ENCODE measurements at places on chromosomes 13 and 19.

GRCh38 chr19:45103156-45103507 lies 10.2 kb downstream of the PPP1R37 start:
- no peak for DNase-seq

- DNase-seq = peak; percentile 7
These were observed 4.6 kb downstream of the SPRY2 start for GRCh38 chr13:80336370-80336769.

GRCh38 chr19:16594681-16595091 lies 22.5 kb upstream of the SLC35E1 start:
- DNase-seq = no peak

DNA sequence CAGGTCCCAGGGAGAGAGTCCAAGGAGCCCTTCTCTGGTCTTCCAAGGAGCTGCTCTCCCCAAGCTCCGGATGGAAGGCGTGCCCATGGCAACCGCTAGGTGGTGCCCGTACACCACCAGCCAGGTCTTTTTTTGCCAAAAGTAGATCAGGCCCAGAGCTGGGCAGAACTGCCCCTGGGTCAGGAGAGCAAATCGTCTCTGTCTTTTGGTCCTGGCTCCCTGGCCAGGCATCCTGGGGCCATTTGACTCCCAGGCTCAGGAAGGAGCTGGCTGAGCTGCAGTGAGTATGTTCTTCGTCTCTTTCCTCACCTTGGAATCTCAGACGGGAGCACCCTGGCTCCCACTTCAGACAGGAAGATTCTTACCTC lies 24.6 kb upstream of the BCL3 start:
- DNase-seq = peak; percentile 74

DNA sequence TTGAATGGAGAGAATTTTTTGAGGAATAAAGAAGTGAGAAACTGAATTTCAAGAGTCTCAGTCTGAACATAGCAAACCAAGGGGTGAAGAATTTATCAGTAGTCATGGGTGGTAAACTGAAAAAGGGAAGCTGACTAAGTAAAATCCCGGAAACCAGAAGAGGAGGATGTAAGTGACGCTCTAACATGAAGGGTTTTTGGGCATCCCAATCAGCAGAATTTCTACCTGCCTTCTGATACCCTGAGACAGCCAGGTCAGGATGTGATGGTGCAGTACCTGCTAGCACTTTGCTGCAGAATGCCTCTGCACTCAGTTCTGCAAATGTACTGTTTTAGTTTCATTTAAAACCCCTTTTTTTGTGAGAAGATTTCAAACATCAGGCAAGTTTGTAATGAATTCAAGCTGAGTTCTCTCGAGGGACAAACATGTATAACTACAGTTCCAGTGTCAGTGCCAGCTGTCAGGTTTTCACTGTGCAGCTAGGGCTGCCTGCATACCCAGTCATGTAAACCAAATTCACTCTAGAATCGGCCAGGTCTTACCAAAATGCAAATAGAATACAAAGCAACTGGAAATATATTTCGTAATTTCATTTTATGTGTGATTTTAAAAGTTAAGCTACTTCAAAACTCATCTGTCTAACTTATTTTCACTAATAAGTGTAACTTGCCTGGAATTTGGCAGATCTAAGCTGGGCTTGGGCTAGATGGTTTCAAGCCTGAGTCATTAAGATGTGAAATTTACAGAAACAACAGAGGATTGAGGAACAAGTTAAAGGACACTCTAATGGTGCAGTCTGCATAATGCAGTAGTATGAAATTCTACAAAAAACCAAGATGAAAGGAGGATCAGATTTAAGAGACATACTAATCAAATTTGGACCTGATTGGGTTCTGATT lies 13.8 kb downstream of the METTL21C start:
- peak; percentile 23 for DNase-seq

- no peak for DNase-seq
These were observed 109.4 kb downstream of the KCTD15 start for GRCh38 chr19:33905937-33906577.

DNA sequence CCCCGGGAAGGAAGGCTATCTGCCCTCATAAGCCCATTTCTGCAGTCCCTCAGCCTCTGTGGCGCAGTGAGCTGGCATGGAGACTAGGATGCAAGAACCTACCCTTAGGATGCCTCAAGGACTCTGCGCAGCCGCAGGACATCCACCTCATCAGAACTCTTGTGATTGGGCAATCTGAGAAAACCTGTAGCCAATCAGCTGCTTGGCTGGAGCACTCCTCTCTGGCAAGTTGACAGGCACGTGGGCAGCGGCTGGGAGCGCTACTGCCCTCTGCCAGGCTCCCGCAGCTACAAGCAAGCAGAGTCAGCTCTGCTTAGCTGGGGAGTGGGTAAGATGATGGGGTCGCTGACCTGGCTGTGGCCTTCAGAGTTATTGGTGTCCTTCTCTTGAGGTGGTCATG lies 1.5 kb upstream of the ECSIT start:
- peak; percentile 37 for DNase-seq

GRCh38 chr19:55483706-55484592 lies 1.0 kb upstream of the NAT14 start:
- DNase-seq = no peak

- peak; percentile 93 for DNase-seq
These were observed 1419.1 kb downstream of the UQCRFS1 start for GRCh38 chr19:27793644-27794493.

DNA sequence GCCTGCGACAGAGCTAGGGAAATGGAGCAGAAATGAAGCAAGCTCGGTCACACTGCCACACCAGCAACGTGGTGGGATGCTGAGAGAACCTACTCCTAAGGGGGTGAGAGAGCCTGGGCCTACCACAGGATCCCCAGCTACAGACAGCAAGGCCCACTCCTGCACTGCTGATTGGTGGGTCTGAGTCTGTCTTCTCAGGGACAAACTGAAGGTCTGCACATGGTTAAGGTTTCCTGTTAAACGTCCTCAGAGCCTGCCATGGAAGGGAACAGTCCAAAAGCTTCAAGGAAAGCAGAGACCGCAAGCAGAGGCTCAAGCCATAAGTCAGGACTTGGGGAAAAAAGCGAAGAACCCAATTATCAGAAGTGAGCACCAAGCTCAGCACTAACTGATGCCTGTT lies 53.5 kb upstream of the MED4 start:
- no peak for DNase-seq

DNA sequence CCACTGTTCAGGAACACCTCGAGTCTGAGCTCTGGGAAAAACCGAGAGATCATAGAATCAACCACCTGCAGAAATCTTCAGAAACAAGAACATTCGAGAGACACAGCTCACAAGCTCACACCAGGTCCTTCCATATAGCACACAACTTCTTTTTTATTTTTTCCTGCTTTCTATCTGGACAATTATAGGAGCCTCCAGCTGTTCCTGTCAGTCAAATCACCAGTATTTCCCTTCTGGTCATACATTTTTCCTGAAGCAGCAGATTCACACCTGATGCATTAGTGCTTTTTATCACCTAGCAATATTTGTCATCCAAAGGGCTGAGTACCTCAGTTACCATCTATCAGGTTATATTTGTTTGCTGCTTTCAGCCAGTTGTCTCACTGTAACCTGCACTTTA lies 323.5 kb downstream of the FOXO1 start:
- no peak for DNase-seq

DNA sequence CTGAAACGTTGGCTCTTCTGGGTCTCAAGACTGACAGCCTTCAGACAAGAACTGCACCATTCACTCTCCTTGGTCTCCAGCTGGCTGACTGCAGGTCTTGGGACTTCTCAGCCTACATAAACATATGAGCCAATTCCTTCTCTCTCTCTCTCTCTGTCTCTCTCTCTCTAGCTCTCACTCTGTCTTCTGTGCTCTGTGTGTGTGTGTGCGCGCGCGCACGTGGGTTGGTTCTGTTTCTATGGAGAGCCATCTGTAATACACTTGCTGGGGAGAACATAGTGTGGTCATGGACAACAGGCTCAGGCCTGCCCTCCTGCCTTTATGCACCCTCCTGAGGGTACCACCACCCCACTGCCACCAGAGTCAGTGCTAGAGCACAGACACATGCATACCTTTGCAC lies 13.7 kb upstream of the SERPINE3 start:
- DNase-seq = no peak

- no peak for DNase-seq
These were observed 18.0 kb downstream of the FAM124A start for GRCh38 chr13:51240178-51240577.

GRCh38 chr19:39587496-39587895 lies 14.8 kb upstream of the LGALS13 start:
- no peak for DNase-seq

- DNase-seq = peak; percentile 3
These were observed 285.8 kb downstream of the DIAPH3 start for GRCh38 chr13:59877933-59878332.

GRCh38 chr19:8585894-8586750 lies 8.9 kb upstream of the MYO1F start:
- DNase-seq = no peak

- no peak for DNase-seq
These were observed 2.9 kb downstream of the TGFB1 start for GRCh38 chr19:41350735-41351338.

GRCh38 chr13:41596190-41596589 lies 138.8 kb downstream of the RGCC start:
- no peak for DNase-seq

DNA sequence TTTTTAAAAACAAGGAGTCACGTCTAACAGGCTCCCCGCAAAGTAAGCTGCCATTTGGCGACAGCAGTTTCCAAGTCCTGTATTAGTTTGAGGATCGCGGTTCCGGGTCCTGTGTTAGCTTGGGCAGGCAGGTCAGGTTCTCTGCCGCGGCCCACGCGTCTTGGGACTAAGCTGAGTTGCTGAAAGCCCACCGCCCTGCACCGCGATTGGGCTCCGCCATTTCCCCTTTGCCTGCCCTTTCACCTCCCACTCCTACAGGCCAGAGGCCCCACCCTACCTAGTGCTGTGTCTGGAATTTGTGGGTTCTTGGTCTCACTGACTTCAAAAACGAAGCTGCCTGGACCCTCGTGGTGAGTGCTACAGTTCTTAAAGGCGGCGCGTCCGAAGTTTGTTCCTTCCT lies 6.8 kb downstream of the PARP4 start:
- DNase-seq = no peak

DNA sequence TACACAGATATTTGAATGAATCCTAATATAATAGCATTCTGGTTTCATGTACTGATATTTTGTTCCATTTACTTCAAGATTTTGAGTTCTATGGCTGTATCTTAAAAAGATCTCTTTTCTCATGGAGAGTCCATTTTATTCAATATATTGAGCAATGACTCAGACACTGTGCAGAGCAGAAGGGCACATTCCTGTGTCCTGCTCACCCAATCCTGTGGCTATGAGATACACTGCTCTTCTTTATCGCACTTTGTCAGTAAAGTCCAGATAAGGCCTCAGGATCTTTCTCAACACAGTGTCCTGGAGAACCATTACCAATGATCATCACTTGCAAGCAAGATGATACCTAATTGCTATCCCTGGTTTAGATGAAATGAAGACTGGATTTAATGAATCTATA lies 155.0 kb downstream of the CYSLTR2 start:
- peak; percentile 48 for DNase-seq

- no peak for DNase-seq
These were observed 158.0 kb downstream of the TM9SF2 start for GRCh38 chr13:99659226-99659625.

DNA sequence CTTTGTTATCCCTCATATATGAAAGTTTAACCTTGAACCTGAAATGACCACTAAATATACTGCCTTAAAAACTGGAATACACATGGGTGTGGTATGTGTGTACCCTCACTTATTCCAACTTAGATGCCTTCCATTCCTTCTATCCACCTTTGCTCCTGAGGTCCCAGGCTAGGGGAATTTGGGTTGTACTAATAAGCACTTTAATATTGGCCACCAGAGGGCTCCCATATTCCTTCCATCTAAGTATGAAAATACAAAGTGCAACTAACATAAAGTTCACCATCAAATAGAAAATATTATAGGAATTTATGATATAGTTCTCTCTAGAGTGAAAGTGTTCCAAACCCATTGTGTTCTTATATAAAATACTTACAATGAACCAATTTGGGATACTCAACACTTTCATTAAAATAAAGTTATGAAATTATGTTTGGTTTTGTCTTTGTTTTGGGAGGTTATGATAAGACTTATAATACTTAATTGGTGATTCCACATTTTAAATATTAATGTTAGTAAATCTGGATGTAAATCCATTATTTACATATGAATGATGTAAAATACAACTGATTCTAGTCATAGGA lies 62.3 kb downstream of the ITGBL1 start:
- DNase-seq = peak; percentile 27

DNA sequence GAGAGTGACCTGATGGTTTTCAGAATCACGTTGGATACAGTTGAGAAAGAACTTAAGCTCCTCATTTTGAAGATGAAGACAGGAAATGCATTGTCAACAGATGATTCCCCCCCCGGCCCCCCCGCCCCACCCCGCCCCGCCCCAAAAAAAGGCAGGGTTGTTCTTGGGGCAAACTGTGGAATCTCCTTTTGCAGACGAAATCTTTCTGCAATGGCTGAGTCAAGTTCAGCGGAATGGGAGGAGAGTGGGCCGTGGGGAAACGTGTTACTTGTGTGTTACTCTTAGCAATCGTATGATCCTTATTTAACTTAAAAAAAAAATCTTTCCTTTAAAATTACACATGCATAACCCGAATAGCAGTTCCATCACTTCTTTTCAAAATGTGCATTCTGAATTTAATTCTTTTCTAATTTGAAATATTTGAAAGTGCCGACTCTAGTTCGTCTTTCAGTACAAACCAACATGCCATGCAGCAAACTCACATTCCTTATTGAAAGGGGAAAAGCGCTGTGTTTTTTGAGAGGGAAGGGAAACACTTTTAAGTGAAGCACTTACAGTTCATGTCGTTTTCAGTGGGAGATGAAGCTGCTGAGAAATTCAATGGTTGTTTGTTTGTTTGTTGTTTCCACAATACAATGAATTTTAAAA lies 348.5 kb upstream of the ARGLU1 start:
- peak; percentile 13 for DNase-seq

DNA sequence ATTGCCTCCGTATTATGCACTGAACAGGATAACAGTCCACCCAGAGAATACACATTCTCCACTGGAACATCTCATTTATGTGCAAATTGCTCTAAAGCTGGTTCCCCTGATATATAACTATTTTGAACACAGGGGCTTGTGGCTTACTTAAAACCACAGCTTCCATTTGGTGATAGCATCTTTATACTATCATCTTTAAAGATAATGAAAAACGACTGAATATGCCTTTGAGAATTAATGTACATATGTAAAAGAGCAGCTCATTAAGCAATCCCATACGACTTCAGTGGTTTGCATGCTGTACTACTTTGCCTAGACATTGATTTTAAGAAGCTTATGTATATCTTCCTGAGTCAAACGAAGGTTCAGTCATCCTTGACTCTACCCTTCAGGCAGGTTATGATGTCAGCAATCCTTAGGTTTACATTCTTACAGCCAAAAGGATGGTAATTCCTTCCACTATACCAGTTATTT lies 40.8 kb downstream of the BRD4 start:
- peak; percentile 17 for DNase-seq

GRCh38 chr13:27744801-27745200 lies 47.5 kb upstream of the GSX1 start:
- no peak for DNase-seq

All from HFFc6 (cell line).